ENCODE measurements at places on chromosomes 5 and 9.

DNA sequence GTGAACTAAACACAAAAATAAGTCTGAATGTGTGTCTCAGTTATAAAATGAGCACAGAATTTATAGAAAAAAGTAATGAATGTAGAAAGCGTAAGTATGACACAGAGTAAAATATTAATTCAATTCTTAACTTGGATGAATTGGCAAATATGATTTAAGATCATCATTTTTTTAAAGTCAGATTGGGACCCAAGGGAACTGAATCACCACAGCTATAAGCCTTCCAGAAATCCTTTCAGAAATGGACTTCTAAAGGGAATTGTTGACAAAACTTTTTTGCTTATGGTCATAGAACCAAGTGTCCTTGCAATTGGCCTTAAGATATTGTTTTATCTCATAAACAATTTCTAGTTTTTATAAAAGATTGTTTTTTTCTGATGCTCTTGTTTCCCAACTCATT, 495.1 kb upstream of the DAB2 start:
- no peak for DNase-seq

DNA sequence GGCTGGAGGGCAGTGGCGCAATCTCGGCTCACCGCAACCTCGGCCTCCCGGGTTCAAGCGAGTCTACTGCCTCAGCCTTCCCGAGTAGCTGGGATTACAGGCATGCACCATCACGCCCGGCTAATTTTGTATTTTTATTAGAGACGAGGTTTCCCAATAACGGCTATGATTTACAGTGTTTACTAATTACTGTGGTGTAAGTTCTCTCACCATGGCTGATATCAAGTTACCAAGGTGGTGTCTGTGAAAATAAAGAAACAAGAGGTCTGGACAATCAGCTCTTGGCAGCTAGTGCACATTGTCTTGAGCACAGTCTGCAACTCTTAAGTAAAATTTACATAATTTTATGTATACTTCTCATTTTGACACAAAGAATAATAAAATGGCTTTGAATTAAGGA, 385.5 kb upstream of the COX7C start:
- DNase-seq: no peak

GRCh38 chr5:83726912-83727311, 6.3 kb upstream of the HAPLN1 start:
- no peak for DNase-seq

DNA sequence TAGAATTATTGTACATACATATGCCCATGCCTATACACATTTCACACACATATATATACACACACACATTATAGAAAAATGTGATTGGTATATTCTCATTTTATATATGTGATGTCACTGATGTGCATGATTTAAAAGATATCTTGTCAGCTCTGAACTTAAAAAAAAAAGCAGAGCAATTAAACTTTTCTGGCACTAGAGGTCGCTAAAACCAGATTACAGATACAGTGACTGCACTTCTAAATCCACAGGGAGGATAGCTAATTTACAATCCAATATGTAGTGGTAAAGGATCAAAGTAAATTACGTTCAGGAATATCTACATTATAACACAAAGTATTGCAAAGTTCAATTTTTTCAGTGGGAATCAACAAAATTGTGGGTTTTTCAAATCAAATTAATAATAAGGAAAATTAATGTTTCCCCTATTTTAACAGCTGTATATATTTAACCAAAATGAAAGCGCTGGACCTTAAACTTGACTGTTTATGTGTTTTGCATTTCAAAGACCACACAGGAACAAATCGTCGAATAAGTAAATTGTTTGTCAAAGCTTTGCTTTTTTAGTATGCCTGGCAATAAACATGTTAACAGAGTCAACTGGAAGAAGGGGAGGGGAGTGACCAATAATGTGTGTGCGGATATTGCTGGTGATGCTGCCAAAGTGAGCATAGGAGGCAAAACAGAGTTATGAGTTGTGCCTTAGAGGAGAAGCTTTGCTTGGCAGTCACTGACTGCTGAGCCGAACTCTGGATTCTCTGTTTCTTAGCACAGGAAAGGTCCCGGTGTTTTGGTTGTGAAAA, 1201.4 kb upstream of the C9orf72 start:
- no peak for DNase-seq
